ENCODE measurements at places on chromosomes 13 and 19.

DNA sequence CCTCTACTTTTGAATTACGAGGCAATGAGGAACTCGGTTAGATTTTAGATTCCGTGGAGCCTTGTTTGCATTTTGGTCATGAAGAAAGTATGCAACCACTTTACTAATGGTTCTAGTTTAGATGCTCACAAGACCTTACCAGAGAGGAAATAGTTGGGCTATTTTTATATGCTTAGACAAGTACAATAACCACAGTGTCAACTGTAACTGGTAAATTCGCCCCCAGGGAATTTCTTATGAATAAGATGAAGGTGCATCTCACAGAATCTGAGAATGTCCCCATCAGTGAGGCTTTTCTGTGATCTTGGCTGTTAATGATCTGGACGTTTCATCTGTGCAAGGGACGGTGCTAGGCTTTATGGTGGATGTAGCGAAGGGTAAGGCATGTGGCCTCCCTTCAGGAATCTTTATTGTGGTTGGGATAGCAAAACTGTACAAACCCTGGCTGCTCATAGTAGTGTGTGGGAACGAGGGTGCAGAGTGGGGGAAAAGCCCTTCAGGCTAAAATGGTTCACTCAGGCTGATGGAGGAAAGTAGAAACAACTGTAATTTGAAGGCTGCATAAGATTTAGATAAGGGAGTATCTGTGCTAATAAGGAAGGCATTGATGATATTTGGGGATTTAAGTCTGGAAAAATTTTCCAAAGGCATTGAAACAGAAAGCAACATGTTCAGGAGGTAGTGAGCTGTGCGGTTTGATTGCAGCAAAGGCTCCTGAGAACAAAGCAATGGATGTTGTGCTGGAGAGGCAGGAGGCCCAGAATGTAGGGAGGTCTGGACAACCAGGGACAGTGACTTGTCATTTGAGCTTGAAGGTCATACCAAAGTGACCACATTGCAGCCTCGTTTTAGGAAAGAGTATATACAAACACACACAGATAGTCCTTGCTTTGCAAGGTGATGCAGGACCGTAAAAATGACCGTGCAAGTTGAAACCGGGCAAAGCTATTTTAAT lies 28.4 kb downstream of the UBAC2 start:
- no peak for DNase-seq

- no peak for DNase-seq
These were observed 318.9 kb upstream of the HTR2A start for GRCh38 chr13:47215736-47216135.

DNA sequence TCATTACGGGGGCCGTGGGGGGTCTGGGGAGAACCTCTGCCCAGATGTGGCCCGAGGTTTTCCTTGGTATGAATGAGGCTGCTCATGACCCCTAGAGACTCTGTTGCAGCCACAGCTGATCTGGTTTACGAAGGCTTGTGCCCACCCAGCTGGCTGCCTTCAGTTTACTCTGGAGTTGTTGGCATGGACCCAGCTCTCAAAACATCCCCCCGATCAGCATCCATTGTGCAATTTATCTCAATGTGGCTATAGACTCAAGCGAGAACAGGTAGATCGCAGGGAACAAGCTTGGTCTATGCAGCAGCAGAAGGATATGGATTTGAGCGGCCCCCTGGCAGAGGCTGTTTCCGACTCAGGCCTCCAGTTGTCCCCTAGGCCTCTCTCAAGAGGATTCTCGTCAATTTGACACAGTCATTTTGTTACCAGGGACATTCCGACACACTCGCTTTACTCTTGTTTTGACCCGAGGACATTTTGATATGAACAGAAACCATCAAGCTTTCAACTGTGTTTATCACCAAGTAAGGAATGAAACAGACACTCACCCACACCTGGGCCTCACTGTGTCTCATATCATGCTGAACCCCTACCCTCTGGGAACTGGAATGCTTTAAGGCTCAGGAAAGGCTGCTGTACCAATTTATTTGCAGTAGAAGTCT lies 161.5 kb downstream of the KATNAL1 start:
- DNase-seq, result no peak

- no peak for DNase-seq
These were observed 6.0 kb downstream of the ACP4 start for GRCh38 chr19:50796128-50796633.

- DNase-seq, result no peak
These were observed 88.3 kb downstream of the COL4A1 start for GRCh38 chr13:110218581-110219201.

DNA sequence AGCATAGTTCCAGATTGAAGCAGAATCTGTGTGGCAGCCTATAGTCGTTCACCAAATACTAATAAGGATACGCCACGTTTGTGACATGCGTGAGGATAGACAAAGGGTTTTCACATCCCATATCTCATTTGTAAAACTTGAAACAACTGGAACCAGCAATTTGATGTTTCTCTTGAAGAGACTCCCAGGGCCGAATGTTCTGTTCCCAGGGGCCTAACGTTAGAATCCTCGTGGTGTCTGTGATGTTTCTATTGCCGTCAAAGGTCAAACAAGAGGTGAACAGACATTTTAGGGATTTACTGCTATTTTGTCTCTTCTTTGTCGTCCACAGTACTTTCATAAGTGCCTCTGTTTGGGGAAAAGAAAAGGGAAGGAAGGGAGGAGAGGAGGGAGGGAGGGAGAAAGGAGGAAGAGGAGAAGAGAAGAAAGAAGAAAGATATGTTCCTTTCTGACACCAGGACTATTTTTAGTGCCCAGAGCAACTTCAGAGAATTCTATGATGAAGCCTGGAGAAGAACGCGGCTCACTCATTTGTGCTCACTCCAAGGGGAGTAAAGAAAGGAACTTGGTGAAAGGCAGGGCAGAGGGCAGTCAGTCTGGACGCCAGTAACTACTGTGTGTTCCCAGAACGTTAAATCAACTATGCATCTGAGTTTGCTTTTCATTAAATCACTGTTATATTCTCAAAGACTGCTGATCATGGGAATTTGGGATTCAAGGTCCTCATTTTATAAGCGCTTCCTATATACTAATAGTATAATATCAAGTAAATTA lies 154.5 kb downstream of the DCT start:
- DNase-seq, result no peak

All from NCI-H2081 treated with DMSO at 0.1 percent for 48 hours (cell line).